ENCODE measurements at places on chromosomes 12 and 14.

GRCh38 chr14:36659822-36660735 is 1.6 kb upstream of the PAX9 start:
- no peak for DNase-seq

DNA sequence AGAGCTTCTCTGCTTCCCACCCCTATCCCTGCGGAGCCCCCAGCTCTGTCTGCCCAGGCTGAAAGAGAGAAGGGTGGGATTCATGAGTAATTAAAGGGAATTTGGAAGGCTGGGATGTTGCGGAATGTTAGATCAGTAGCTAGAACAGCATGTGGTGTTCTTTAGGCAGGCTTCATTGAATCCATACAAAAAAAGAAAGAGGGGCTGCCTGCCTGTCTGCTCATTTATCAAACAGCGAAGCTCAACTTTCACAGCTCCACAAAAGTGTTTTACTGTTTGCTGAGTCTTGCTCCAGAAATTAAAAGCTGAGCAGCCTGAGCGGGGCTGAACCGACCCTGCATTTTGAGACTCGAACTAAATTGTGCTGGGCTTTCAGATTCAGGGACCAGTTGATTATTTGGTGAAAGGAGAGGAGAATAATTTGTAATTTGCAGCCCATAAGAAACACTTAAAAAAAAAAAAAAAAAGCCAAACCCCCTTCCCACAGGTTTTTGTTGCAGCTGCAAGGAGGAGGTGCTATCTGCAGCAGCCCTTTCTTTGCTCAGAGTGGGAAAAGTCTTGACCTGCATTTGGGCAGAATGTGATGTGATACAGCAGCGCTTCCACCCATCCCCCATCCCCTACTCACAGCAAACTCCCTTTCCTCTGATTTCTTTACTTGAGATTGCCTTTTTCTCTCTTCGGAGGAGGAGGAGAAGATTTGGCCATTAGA is 89.7 kb downstream of the RFX4 start:
- no peak for DNase-seq

DNA sequence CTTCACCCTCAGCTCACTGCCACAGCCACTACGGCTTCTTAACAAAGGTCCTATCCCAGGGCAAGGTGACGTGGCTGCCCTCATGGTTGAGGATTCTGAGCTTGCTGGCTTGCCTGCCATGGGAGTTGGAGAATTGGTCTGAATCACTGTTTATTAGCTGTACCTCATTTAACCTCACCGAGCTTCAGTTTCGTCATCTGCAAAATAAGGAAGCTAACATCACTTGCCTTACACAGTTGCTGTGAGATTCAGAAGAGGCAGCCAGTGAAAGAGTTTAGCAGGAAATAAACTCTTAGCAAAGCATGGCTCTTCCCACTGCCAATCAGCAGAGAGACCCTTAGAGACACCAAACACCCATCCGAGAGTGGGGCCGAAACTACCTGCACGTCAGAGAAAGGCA is 90.1 kb upstream of the KCNA1 start:
- DNase-seq = no peak

DNA sequence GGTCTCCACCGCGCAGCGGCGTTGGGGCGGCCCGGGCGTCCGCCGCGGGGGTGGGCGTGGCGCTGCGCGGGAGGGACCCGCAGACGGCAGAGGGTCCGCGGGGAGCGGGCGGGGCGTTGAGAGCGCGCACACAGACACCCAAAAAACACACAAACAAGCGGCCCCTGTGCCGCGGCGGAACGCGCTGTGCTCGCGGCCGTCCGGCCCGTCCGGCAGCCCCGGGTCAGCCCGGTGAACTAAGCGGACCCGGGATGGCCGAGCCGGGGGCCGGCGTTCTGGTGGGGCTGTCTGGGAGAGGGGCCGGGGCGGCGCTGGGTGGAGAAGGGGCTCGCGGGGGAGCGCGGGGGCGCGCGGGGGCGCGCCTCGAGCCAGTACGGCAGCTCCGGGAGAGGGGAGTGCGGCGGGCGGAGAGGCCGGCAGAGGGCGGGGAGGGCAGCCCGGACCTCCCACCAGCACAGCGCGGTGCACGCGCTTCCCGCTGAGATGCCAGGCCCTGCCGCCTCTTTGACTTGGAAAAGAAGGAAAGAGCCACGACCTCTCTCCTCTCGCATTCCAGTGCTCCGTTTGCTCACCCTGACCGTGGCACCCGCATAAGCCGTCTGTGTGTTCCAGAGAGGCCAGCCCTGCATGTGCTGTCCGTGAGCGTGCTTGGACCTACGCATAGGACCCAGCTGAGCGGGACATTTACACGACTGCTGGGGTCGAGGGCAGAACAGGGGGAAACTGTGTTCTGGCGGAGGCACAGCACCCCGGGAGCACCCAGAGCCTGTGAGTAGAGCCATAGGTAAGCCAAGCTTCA is 10.3 kb downstream of the SLC6A12 start:
- DNase-seq = peak; percentile 38

DNA sequence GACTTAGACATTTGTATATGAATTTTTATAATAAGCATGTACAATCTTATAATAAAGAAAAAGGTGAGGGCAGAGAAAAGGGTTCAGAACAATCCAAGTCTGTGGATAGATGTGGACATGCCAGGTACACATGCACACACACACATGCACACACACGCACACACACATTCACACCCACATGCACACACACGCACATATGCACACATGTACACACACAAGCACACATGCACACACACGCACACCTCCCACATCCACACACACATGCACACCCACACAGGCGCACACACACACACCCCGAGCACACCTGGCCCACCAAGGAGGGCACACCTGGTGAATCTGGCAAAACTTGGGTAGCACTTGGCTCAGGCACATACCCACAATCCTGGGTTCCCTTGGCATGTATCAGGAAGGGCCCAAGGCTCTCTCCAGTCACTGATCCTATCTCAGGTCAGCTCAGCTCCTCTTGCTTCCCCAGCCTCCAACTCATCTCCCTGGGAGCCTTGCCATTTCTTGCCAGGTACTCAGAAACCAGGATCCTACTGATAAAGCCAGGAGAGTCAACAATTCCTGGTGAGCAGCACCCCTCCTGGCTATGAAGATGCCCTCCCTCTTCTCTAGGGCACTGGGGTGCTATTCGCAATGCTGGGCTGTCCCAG is 18.6 kb upstream of the TMEM106C start:
- DNase-seq = no peak

GRCh38 chr12:84077679-84078078 is 834.9 kb downstream of the SLC6A15 start:
- DNase-seq = no peak

DNA sequence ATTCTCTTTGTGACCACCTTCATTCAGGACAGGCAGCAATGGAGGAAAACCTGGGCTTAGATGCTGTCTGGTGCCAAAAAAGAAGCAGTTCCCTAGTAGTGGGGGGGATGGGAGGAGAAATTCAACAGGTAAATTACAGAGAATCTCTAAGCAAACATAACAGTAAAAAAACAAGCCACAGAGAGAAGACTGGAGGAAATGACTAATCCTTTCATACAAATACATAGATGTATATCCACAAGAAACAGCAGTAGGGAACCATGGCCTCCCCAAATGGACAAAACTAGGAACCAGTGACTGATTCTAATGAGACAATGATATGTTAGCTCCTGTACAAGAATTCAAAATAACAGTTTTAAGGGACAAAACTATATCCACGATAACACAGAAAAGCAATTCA is 513.0 kb downstream of the NAV3 start:
- no peak for DNase-seq

DNA sequence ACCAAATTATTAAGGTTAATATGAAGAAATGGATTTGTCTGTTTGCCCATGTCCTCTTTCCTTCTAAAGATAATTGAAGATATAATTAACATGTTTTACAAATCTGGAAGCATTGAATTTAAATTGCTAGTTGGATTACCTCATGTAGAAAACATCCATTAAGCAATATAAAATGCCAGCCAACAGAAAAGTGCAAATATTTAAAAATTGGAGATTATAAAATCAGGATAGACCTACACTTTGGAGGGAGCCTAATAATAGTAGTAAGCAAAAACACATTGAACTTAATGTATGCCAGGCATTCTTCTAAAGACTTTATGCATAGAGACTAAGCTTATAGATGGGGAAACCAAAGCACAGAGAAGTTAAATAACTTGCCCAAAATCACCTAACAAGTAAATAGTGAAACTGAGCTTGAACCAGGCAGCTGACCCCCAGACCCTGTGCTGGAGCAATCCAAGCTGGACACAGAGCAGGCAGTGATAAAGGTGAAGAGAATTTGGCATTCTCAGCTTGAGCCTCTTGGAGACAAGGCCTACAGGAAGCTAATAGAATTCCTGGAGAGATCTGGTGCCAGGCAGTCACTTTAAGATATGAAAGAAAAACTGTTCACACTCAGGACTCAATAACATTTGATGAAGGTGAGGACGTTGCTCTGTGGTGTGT is 119.8 kb downstream of the ASCL1 start:
- DNase-seq = no peak

- DNase-seq = peak; percentile 95
Observed at GRCh38 chr12:116366456-116366776, 88.9 kb upstream of the MED13L start.

GRCh38 chr14:26626256-26626655 is 28.4 kb upstream of the NOVA1 start:
- DNase-seq = no peak

GRCh38 chr14:55711175-55711811 is 131.3 kb downstream of the KTN1 start:
- no peak for DNase-seq

DNA sequence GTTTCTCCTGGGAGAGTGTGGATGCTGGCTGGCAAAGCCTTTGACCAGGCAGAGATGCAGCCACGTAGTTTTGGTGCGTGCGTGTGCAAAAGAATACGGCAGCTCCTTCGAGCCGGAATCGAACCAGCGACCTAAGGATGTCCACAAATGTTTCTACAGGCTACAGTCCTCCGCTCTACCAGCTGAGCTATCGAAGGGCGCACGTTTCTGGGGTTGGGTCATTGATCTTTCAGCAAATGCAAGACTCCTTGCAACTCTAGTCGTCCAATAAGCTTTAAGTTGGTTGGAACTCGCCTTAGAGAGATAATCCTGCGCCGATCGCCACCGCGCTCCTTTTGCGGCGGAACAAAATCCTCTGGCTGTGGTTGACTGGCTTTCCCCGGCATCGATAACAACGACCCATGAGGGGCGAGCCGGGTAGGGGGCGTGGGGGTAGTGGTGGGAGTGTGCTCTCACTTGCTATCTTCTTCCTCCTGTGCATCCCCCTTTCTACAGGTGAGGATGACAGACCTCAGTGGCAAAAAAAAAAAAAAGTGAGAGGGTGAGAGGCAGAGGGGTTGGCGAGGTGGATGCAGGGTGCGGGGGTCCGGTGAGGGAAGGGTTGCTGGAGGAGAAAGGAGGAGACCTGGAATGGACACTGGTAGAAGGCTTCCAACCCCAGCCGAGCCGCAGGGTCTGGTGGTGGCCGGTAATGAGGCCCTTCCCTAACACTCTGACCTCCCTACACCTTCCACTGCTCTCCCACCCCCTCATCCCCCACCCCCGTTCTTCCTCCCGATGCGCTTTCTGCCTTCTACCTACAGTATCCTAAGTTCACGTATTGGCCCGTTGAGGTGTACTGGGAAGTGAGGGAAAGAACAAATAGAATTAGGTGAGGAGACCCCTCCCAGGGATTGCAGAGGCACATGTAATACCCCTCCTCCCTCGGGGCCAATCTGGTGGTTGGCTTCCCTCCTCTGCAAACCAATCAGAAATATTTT is 11.8 kb upstream of the OR6S1 start:
- DNase-seq = peak; percentile 83

- no peak for DNase-seq
Observed at GRCh38 chr12:9134981-9135628, 19.4 kb upstream of the A2M start.

DNA sequence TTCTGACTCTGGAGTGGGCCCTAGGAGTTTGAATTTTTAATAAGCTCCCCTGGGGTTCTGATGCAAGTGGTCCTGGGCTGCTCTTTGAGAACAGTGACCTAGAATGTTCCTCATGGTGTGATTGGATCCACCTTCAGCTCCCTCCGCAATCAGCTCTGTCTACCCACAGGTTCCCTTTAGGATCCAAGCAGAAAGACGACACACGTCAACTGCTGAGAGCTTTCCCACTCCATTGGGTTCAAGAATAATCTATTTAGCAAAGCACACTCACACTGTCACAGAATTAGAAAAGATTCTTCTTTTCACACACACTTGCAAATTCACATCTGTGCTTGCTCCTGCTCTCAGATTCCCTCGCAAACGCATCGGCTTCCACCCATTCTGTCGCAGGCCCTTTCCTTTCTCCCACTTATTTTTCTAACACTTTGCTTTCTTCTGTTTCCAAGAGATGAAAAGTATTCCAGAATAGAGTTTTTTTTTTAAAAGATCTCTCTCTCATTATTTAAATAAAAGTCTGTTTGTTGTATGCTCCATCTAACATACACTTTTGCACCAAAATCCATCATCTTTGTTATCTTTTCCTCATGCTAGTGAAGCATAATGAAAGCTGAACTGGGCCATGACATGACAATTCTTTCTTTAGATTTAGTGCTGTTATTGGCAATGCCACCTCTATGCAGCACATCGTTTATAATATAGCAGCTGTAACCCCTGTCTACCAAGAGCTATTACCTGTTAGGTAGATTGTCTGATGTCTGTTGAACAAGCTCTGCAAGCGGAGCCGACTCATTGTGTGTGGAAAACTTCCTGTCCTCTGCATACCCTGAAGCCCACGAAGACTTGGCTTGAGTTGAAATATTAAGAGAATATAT is 73.1 kb downstream of the CACNA1C start:
- no peak for DNase-seq

- DNase-seq = no peak
Observed at GRCh38 chr14:50013198-50013918, 103.0 kb downstream of the VCPKMT start.

DNA sequence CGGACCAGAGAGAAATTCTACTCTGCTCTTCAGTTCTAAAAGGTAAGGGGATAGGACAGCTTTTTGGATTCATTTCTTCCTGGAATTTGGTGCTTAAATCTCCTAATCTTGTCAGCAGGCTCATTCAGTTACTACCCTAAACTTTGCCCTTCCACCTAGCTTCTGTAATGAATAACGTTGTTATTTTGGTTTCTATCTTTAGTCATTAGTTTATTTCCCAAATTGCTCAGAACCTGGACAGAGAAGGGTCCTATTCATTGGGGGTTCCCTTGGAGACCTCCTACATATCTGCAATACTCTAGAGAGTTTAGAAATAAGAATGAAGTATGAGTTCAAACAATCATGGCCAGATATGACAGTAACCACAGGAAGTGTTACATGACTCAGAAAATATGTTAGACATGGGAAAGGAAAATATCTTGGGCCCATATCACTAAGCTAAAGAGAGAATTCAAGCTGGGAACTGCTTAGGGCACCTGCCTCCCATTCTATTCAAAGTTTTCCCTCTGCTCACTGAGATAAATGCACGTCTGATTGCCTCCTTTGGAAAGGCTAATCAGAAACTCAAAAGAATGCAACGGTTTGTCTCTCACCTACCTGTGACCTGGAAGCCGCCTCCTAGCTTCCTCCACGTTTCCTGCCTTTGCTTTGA is 87.9 kb downstream of the GAS2L3 start:
- no peak for DNase-seq

- no peak for DNase-seq
Observed at GRCh38 chr12:86666316-86666715, 410.1 kb upstream of the MGAT4C start.

DNA sequence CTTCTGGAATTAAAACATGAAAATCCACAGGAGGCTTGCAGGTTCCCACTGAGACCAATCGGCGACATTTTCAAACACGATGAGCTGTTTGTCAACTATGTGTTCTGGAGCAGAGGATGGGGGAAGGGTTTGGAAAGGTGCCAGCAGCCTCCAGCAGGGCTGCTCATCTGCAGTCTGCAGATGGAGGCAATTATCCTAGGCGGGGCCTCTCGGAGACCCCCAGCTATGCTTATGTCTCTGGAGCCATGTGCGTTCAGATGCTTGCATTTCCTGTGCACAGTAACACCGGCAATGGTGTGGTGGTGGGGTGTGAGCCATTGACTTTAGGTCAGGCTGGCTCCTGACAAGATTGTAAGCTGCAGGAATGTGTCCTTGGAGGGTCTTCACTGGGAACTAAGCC is 51.7 kb downstream of the RPH3A start:
- DNase-seq = peak; percentile 34
